Posterior vena cava (tissue), 2 donors: ENCODE measurements at places on chromosomes 3 and 15. TPM values are rescaled to one million over a fixed set of nuclear protein-coding genes. Genes with fewer than 3 reads are reported as not detected.

DNA sequence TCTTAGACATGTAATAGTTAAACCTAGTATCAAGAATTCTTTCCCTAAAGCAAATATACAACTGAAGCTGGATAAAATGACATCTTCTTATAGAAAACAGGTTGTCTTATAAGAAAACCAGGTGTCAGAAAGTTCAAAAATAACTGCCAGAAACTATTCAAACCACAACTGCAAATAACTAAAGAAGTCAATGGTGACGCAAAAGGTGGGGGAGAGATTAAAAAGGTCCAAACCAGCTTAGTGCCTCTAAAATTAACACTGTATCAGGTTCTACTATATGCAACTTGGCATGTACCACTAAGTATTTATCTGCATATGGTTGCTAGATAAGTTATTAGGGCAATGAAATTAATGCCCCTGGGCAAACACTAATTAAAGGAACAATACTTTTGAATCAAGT lies 136.8 kb downstream of the TBL1XR1 start:
- DNase-seq, result no peak

GRCh38 chr15:41578736-41579383 lies 19.8 kb downstream of the TYRO3 start:
- peak; percentile 73 for DNase-seq

Gene C3orf18
- total RNA-seq, result 9.8 TPM

Gene SAMMSON
- 0.28 TPM for total RNA-seq

DNA sequence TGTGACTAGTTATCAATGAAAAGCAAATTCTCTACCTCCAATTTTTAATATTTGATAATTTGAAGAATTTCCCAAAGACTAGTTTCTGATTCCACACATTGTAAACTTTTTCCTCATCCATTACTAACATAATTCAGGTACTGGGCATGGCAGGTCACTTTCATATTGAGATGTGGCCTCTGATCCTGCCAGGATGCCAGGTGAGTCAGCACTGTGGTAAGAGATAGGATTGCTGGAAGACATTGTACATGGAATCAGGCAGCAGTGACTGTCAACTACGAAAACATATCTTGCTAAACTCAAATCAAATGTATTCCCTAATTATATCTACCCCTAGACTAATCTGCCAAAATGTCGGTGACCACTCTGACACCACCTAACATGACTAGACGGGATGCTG lies 33.2 kb upstream of the POU1F1 start:
- no peak for DNase-seq

DNA sequence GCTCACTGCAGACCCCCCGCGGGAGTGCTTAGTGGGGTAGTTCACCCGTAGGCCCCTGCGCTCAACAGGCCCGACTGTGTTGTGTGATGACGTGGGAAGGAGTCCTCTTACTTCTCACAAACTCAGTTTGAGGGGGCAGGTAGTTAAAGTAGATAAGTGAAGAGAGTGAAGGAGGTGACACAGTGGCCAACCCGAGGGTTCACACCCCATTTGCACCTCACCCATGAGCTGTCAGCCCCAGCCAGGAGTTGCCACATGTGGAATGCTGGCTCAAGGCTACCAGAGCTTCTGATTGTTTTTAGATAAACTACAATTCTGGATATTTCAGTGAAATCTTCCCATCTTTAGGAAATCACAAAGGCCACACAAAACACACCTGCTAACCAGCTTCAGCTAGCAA lies 64.1 kb upstream of the ABHD17C start:
- DNase-seq, result no peak

Gene RAF1
- total RNA-seq, result 73.9 TPM

- no peak for DNase-seq
Measured at GRCh38 chr3:64242435-64242834, 17.2 kb upstream of the PRICKLE2 start.

Gene NDUFB5
- 54.6 TPM for total RNA-seq

Gene LRTM1
- not detected for total RNA-seq
